Stimulated activated naive B cell treated with anti-CD40 and anti-IgM and Interleukin-4, amounts not matched to agents 10 μg/mL and 1 μg/mL and 100 μg/mL, for 72 hours (primary cell): ENCODE measurements at places on chromosomes 5 and 9.
A peak's percentile ranks its signal among the peaks of the same experiment; 100 is the strongest.

- peaks cover 84% of the 10 kb centered on the region for H3K4me1 ChIP-seq
- peaks cover 9% of the 10 kb centered on the region for H3K27me3 ChIP-seq
Observed at GRCh38 chr5:170293273-170293672, 4.3 kb downstream of the LCP2 start.

- H3K4me3 ChIP-seq, result peak overlapping the region; percentile 70
- H3K27ac ChIP-seq, result peak overlapping the region; percentile 63
- H3K27me3 ChIP-seq, result no peaks in the 10 kb centered on the region
- H3K36me3 ChIP-seq, result peaks cover 25% of the 10 kb centered on the region
Observed at GRCh38 chr9:104772714-104773510, 9.0 kb downstream of the NIPSNAP3B start.

DNA sequence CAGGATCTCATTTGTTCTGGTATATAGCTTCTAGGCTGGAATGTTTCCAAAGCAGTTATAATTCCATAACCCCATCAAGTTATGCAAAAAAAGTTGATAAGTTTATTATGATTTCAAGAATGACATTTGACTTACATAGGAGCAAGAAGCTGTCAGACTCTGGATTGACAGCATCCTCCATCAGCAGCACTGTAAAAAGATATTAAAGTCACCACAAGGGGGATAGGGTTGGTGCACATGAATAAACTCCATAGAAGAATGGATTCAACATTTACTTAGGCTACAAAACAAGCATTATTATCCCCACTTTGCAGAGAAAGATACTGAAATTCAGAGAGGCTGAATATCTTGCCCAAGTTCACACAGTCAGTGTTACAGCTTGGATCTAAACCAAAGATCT is 208.9 kb upstream of the SLC30A5 start:
- no peaks in the 10 kb centered on the region for H3K36me3 ChIP-seq
- H3K4me1 ChIP-seq, result no peaks in the 10 kb centered on the region
- DNase-seq, result no peak
- H3K27ac ChIP-seq, result no peak overlapping the region
- H3K27me3 ChIP-seq, result no peaks in the 10 kb centered on the region
- no peak overlapping the region for H3K4me3 ChIP-seq

GRCh38 chr5:73254642-73255041 is 81.6 kb downstream of the TMEM174 start:
- H3K4me3 ChIP-seq, result no peak overlapping the region
- no peaks in the 10 kb centered on the region for H3K4me1 ChIP-seq
- no peak for DNase-seq
- no peak overlapping the region for H3K27ac ChIP-seq
- no peaks in the 10 kb centered on the region for H3K36me3 ChIP-seq

DNA sequence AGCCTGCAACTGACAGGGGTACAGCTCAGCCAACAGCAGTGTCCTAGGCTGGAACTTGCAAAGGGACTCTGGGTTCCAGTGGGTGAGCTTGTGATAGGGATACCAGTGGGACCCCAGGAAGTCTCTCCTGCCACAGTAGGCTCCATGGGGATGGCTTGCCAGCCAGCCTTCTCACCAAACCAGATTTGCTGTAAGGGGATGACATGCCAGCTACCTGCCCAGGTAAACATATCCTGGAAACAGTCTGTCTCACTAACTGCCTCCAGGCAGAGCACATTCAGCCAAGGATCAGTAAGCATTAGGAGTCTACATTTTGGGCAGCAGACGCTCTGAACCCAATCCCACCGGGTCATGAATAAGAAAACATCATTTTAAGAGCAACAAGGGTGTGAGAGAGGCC is 49.9 kb downstream of the SIL1 start:
- no peak overlapping the region for H3K27ac ChIP-seq
- no peaks in the 10 kb centered on the region for H3K27me3 ChIP-seq
- H3K36me3 ChIP-seq, result peaks cover 8% of the 10 kb centered on the region
- H3K4me1 ChIP-seq, result peaks cover 22% of the 10 kb centered on the region
- DNase-seq, result no peak

- no peak overlapping the region for H3K27ac ChIP-seq
- H3K4me3 ChIP-seq, result no peak overlapping the region
- H3K36me3 ChIP-seq, result no peaks in the 10 kb centered on the region
- no peak for DNase-seq
Observed at GRCh38 chr9:69658987-69659675, 13.0 kb downstream of the APBA1 start.

- H3K36me3 ChIP-seq, result no peaks in the 10 kb centered on the region
- H3K4me1 ChIP-seq, result no peaks in the 10 kb centered on the region
- DNase-seq, result no peak
- no peaks in the 10 kb centered on the region for H3K27me3 ChIP-seq
- no peak overlapping the region for H3K27ac ChIP-seq
Observed at GRCh38 chr5:19891658-19892057, 96.3 kb downstream of the CDH18 start.

- DNase-seq, result no peak
- peaks cover 4% of the 10 kb centered on the region for H3K36me3 ChIP-seq
- H3K4me1 ChIP-seq, result peaks cover 15% of the 10 kb centered on the region
Observed at GRCh38 chr5:109030360-109031143, 282.9 kb downstream of the FER start.

GRCh38 chr5:67032921-67033664 is 163.5 kb downstream of the CD180 start:
- no peak overlapping the region for H3K4me3 ChIP-seq
- peaks cover 37% of the 10 kb centered on the region for H3K4me1 ChIP-seq
- no peaks in the 10 kb centered on the region for H3K27me3 ChIP-seq
- no peaks in the 10 kb centered on the region for H3K36me3 ChIP-seq
- H3K27ac ChIP-seq, result no peak overlapping the region

DNA sequence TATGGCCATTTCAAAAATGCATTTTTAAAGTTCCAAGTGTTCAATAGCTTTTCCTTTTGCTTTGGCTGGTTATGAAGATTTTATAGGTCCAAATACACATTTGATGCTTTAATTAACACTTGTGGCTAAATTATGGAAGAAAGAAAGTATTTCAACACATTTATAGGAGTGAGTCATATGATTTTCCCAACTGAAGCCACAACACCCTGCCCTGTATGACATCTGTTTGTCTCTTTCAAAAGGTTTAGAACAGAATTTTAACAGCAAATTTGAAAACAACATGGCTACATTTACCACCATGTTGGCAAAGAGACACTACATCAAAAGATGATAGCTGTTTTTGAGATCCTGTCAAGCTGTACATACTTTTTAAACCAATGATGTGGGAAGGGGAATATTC is 99.4 kb downstream of the TMEM174 start:
- H3K36me3 ChIP-seq, result no peaks in the 10 kb centered on the region
- H3K4me3 ChIP-seq, result no peak overlapping the region
- no peak overlapping the region for H3K27ac ChIP-seq
- DNase-seq, result no peak
- peaks cover 21% of the 10 kb centered on the region for H3K27me3 ChIP-seq
- H3K4me1 ChIP-seq, result no peaks in the 10 kb centered on the region

DNA sequence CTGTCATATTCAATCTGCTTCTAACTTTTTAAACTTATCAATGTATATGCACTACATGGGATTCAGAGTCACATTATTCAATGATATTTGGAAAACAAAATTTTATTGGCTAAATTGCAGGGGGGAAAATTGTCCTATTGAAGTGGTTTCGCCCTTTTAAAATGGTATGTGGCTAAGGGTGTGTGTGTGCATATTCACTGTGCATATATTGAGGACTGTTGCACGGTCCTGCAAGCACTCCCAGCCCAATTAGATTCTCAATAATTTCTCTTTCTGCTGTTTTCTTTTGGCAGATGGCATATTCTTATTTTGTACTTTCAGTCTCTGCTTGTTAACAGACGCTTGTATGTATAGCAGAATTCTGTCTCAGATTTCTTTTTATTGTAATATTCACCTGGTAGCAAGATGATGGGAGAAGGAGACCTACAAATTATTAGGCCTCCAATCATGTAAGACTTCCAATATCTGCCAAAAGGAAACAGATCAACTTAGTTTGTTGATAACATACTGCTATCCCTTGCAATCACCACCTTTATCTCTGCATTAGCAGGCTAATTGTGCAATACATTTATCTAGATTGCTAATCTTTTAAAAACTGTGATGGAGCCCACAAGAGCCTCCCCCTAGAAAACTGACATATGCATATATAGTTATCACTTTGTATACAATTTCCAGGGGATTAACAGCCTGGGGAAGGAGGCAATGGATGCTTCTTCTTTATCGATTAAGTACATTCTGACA is 411.5 kb downstream of the PLK2 start:
- no peaks in the 10 kb centered on the region for H3K4me1 ChIP-seq
- no peak overlapping the region for H3K4me3 ChIP-seq
- H3K27ac ChIP-seq, result no peak overlapping the region
- DNase-seq, result no peak

- H3K27me3 ChIP-seq, result no peaks in the 10 kb centered on the region
- H3K36me3 ChIP-seq, result no peaks in the 10 kb centered on the region
- H3K4me3 ChIP-seq, result no peak overlapping the region
- no peak for DNase-seq
Observed at GRCh38 chr5:36660397-36661049, 54.1 kb downstream of the SLC1A3 start.

GRCh38 chr9:112520069-112520468 is 33.4 kb downstream of the KIAA1958 start:
- no peak for DNase-seq
- H3K27me3 ChIP-seq, result no peaks in the 10 kb centered on the region
- no peak overlapping the region for H3K4me3 ChIP-seq
- peaks cover 4% of the 10 kb centered on the region for H3K4me1 ChIP-seq
- no peak overlapping the region for H3K27ac ChIP-seq

- H3K4me3 ChIP-seq, result no peak overlapping the region
- H3K27ac ChIP-seq, result no peak overlapping the region
- peaks cover 11% of the 10 kb centered on the region for H3K27me3 ChIP-seq
- no peaks in the 10 kb centered on the region for H3K36me3 ChIP-seq
Observed at GRCh38 chr9:121443981-121444380, 55.7 kb downstream of the GGTA1 start.

GRCh38 chr5:78629624-78630023 is 18.9 kb downstream of the LHFPL2 start:
- H3K4me3 ChIP-seq, result no peak overlapping the region
- no peaks in the 10 kb centered on the region for H3K27me3 ChIP-seq
- peaks cover 28% of the 10 kb centered on the region for H3K4me1 ChIP-seq
- H3K36me3 ChIP-seq, result peaks cover 39% of the 10 kb centered on the region
- no peak overlapping the region for H3K27ac ChIP-seq
- no peak for DNase-seq

GRCh38 chr5:67610186-67610912 is 413.8 kb upstream of the CD180 start:
- no peaks in the 10 kb centered on the region for H3K4me1 ChIP-seq
- no peak overlapping the region for H3K4me3 ChIP-seq
- H3K27ac ChIP-seq, result no peak overlapping the region
- H3K36me3 ChIP-seq, result no peaks in the 10 kb centered on the region

- no peaks in the 10 kb centered on the region for H3K36me3 ChIP-seq
- H3K27me3 ChIP-seq, result peaks cover 6% of the 10 kb centered on the region
- DNase-seq, result no peak
- no peaks in the 10 kb centered on the region for H3K4me1 ChIP-seq
- H3K4me3 ChIP-seq, result no peak overlapping the region
- no peak overlapping the region for H3K27ac ChIP-seq
Observed at GRCh38 chr5:174329738-174330137, 284.2 kb downstream of the NSG2 start.

- DNase-seq, result no peak
- H3K4me1 ChIP-seq, result no peaks in the 10 kb centered on the region
- H3K4me3 ChIP-seq, result no peak overlapping the region
- peaks cover 7% of the 10 kb centered on the region for H3K27me3 ChIP-seq
Observed at GRCh38 chr5:68007451-68007850, 208.1 kb upstream of the PIK3R1 start.

DNA sequence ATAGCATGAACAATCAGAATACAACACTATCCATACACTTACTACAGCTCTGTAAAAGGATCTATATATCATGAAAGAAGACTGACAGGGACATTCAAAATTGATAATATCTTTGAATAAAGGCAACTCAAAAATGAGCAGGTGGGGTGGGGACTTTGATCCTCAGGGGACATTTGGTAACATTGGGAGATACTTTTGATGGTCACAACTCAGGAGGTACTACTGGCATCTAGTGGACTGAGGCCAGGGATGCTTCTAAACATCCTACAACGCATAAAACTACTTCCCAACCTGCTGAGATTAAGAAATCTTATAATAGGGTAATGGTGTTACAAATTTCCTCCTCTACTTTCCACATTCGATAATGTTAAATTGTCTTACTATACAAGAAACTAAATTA is 243.9 kb downstream of the ARL15 start:
- H3K27ac ChIP-seq, result no peak overlapping the region
- H3K36me3 ChIP-seq, result peaks cover 24% of the 10 kb centered on the region
- H3K4me3 ChIP-seq, result no peak overlapping the region

DNA sequence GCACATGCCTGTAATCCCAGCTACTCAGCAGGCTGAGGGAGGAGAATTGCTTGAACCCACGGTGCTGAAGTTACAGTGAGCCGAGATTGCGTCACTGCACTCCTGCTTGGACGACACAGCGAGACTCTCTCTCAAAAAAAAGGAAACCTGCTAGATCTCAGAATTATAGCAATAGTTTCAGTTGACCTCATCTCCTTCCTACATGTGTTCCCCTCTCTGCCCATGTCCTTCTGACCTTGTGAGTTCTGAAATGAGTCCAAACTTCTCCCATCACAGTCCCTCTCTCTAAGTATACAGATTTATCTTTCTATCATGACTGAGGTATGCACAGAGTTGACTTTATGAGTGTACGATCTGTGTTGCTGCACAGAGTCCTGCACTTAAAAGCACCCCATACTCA is 44.6 kb upstream of the SHOC1 start:
- H3K27me3 ChIP-seq, result no peaks in the 10 kb centered on the region
- H3K4me1 ChIP-seq, result peaks cover 21% of the 10 kb centered on the region
- no peak overlapping the region for H3K27ac ChIP-seq

DNA sequence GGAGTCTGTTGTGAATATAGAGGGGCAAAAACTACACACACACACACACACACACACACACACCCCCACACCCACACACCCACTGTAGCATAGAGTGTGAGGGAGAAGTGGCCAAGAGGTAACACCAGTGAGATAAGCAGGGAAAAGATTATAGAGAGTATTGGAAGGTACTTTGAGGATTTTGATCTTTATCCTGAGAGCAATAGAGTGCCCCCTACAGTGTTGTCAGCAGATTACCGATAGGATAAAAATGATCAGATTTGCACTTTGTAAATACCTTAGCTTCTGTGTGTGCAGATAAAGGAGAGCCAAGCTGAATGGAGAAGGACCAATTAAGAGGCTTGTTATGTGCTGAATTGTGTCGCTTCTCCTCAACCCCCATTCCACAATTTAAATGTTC is 32.3 kb downstream of the ERCC6L2 start:
- H3K27ac ChIP-seq, result no peak overlapping the region
- DNase-seq, result no peak
- peaks cover 41% of the 10 kb centered on the region for H3K36me3 ChIP-seq

- no peak overlapping the region for H3K27ac ChIP-seq
- H3K36me3 ChIP-seq, result no peaks in the 10 kb centered on the region
- H3K4me1 ChIP-seq, result peaks cover 6% of the 10 kb centered on the region
- peaks cover 16% of the 10 kb centered on the region for H3K27me3 ChIP-seq
Observed at GRCh38 chr9:129398101-129398960, 220.3 kb upstream of the IER5L start.

- no peak overlapping the region for H3K4me3 ChIP-seq
- H3K4me1 ChIP-seq, result no peaks in the 10 kb centered on the region
- H3K27ac ChIP-seq, result no peak overlapping the region
Observed at GRCh38 chr9:4339357-4339756, 39.5 kb upstream of the GLIS3 start.

GRCh38 chr5:141691286-141691866 is 9.3 kb upstream of the ARAP3 start:
- no peak for DNase-seq
- no peak overlapping the region for H3K27ac ChIP-seq
